ENCODE measurements at places on chromosomes 7 and 10.

GRCh38 chr7:44512736-44513135 is 22.3 kb upstream of the NUDCD3 start:
- no peak for DNase-seq

DNA sequence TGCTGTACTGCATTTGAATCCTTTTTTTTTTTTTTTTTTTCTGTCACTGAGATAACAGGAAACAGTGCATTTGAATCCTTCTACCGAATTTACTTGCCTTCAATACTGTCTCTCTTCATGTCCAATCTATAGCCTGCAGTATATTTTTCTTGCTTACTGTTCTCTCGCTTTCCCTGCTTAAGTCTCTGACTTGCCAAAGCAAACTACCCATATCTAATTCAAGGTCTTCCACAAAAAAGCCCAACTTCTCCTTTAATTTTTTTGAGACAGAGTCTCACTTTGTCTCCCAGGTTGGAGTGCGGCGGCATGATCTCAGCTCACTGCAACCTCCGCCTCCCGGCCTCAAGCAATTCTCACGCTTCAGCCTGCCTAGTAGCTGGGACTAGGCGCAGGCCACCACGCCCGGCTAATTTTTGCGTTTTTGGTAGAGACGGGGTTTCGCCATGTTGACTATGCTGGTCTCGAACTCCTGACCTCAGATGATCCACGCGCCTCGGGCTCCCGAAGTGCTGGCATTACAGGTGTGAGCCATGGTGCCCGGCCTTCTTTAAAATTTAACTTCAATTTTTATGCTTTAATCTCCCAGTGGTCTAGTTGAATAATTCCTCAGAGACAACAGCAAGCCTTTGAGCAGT is 882 bp downstream of the PDCD11 start:
- no peak for DNase-seq

GRCh38 chr7:28315565-28316410 is 96.5 kb upstream of the CREB5 start:
- DNase-seq, result no peak

DNA sequence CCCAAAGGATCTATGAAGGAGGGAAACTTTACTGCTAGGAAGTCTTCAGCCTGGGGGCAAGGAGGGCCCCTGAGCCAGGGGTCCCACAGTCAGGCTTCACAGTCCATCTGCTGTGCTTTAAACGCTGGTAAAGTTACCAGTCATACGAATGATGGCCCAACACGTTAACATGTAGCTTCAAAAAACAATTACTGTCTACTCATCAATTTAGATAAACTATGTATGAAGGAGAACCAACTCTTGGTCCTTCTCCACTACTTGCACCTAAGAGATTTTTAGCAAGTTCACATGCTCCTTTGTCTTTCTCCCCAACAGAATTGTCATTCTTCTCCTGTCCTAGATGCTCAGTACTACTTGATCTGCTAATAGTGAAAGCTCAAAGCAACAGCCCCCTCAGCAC is 16.6 kb downstream of the JCAD start:
- no peak for DNase-seq

All from fibroblast of skin of back (primary cell).